ENCODE measurements at places on chromosomes 12 and 14.

- DNase-seq, result no peak
Observed at GRCh38 chr14:88324491-88324890, 1.4 kb upstream of the KCNK10 start.

- DNase-seq, result no peak
Observed at GRCh38 chr12:94770791-94771190, 120.4 kb upstream of the TMCC3 start.

- DNase-seq, result no peak
Observed at GRCh38 chr12:104455578-104456416, 951 bp upstream of the CHST11 start.

DNA sequence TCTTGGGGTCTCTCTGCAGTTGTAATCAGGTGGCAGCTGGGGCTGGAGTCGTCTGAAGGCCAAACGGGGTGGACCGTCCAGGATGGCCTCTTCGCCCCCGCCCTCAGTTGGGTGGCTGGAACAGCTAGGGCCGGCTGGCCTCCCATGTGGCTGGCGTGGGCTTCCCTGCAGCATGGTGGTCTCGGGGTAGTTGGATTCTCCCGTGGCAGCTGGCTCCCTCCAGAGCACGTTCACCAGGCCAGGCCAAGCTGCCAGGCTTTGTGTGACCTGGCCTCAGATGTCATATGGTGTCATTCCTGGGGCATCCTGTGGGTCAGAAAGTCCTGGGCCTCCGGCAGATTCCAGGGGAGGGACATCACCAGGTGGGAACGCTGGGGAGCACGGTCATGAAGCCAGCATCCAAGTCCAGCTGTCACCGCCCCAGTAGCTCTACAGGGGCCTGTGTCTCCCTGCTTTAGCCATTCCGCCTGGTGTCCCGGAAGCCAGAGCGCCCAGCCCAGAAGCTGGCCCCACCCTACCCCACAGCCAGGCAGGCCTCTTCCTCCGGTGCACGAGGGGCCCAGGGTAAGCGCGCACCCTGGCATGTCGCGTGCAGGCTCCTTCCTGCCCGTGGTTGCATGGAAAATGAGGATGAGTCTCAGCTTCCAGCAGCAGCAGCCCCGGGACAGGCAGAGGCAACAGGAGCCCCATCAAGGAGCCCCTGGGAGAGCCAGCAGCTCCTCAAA lies 1.3 kb upstream of the NUDT14 start:
- no peak for DNase-seq

GRCh38 chr12:103561174-103561573 lies 25.9 kb upstream of the STAB2 start:
- DNase-seq, result no peak

- no peak for DNase-seq
Observed at GRCh38 chr12:125324861-125325490, 259.7 kb downstream of the AACS start.

DNA sequence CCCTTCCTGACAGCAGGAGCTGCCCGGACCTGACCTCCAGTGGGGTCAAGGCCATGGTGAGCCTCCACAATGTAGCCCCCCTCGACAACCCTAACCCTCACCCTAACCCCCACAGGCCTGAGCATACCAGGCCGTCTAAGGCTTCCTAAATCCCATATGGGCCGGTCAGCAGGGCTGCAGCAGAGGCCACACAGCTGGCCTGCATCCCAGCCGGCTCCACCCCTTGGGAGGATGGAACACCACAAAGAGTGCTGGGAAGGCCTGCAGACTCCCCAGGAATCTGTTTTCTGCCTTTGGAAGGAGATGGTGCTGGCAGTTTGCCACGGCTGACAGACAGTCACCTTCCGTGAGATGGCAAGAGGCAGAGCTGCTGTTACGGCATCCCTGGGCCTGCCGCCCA lies 2.8 kb downstream of the TMEM179 start:
- DNase-seq, result no peak

DNA sequence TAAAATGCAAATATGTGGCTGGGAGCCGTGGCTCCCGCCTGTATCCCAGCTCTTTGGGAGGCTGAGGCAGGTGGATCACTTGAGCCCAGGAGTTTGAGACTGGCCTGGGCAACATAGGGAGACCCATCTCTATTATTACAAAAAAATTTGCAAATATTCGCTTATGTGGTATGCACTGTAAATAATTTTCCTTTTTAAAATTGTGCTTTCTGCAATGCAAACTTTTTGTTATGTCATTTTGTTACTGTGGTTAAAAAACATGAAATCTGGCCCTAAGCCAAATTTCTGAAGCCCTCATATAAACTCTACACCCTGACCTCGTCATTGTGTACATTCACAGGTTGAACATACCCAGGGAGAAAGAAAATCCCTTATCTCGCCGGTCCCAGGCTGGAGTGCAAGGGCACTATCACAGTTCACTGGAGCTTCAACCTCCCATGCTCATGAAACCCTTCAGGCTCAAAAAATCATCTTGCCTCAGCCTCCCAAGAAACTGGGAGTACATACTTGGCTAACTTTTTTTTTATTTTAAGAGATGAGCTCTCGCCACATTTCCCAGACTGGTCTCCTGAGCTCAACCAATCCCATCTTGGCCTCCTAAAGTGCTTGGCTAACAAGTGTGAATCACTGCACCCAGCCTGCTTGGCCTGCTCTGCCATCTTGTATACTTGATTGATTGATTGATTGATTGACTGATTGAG lies 24.7 kb downstream of the TRAPPC6B start:
- DNase-seq, result no peak

GRCh38 chr14:53113989-53114388 lies 39.1 kb downstream of the DDHD1 start:
- no peak for DNase-seq

- DNase-seq, result no peak
Observed at GRCh38 chr12:85260896-85261295, 19.1 kb upstream of the ALX1 start.

DNA sequence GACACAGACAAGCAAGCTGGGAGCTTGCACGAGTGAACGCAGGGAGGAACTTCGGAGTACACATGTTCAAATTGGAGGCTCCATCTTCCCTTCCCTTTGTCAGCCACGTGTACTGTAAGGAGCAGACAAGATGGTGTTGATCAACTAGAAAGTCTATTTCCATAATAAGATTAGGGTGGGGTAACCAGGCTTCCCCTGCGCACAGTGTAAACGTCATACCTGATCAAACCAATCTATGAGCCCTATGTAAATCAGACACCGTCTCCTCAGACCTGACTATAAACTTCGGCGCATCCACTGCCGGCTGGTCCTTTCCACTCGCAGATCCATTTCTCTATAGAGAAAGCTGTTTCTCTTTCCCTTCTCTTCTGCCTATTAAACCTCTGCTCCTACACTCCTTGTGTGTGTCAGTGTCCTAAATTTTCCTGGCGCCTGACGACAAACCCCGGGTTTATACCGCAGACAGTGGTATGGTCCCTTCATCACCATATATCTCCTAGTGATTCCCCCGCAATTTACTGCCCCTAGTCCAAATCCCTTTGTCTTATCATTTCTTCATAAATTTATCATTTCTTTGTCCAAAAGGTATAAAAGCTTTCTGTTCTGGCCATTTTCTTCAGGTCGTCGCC lies 7.5 kb upstream of the ETFBKMT start:
- no peak for DNase-seq

DNA sequence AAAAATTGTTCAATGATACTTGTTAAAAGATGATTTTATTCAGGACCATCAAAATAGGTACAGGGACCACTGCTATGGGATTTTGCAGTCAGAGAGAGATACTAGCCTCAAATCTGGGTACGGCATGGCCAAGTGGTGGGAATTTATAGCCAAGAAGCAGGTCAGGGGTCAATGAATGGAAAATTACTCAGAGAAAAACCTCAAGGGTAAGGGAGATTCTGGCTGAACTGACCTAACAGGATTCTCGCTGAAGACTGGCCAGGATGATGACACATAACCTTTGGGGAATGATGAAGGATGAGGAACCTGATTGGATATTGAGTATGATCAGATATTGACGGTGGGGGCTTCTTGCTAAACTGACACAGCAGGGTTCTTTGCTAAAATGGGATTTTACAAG lies 32.7 kb downstream of the DEPDC4 start:
- no peak for DNase-seq

GRCh38 chr14:65079768-65080167 lies 22.5 kb downstream of the MAX start:
- no peak for DNase-seq

- DNase-seq, result no peak
Observed at GRCh38 chr12:1173781-1174617, 183.0 kb downstream of the ERC1 start.

DNA sequence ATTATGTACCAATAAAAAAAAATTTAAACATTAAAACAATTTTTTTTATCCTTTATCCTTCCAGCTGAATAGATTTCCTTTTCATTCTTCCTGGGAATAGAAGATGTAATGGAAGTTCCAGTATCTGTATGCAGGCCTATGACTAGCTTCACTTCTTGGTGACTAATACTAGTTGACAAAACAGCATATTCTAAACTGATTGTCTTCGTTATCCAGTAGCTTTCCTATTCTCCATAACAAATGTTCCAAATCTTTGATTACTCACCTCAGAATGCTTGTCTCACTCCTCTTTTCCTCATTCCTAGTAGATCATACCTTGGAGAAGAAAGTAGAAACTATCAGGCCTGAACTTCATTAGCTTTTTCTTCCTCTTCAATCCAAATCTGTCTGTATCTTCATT lies 70.7 kb downstream of the PLEKHA5 start:
- no peak for DNase-seq

GRCh38 chr12:123829561-123829960 lies 67.5 kb downstream of the DNAH10 start:
- no peak for DNase-seq

- no peak for DNase-seq
Observed at GRCh38 chr14:33068626-33069025, 129.9 kb downstream of the NPAS3 start.

GRCh38 chr12:68121143-68121542 lies 38.4 kb downstream of the IFNG start:
- no peak for DNase-seq

DNA sequence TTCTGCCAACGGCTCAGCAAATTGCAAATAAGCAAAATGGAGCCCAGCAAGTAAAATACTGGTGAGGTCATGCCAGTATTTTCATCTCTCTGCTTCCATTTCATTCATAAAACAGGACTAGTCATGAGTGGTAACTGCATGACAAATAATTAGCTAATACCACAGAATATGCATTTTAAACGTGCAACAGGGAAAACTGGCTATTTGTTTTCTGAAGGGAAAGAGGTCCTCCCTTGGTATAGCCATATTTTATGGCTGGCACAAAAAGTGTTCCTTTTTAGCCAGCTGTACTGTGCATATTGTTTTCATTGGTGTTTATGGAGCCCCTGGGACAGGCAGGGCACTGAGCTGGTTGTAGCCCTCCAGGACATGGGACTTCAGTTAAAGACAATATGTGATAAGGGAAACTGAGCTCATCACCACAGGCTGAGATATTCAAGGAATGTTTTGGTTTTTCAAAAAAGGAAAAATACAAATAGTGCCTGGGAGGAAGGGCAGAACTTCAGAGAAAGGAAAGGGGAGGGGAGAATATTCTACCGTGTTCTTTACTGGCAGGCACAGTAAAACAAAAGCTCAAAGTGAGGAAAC lies 26.1 kb upstream of the FOXN3 start:
- DNase-seq, result no peak

DNA sequence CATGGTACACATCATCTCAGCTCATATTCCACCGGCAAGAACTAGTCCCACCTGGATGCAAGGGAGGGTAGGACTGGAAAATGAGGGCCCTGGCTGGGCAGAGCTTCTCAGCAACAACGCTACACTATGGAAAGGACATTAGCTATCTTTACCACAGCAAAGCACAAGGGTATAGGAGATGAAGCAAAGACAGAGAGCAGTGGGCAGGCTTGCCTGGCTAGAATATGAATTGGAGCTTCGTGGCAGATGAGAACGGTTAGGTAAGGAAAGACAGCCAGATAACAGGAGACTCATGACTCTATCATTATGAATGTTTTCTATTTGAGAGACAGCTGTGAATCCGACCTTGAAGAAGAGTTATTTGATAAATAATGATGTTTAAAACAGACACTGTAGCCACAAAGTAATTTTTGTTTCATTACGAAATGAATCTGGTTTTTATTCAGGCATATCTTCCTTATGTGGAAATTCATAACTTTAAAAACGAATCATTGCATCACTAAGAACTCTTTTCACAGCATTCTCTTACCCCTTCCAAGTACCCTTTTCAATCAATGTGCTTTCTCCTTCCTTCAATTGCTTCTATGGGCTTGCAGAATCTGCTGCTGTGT lies 59.1 kb upstream of the PCED1B start:
- DNase-seq, result no peak

- no peak for DNase-seq
Observed at GRCh38 chr14:98682033-98682432, 590.0 kb downstream of the BCL11B start.

- DNase-seq, result no peak
Observed at GRCh38 chr12:89648211-89648930, 60.3 kb downstream of the ATP2B1 start.

DNA sequence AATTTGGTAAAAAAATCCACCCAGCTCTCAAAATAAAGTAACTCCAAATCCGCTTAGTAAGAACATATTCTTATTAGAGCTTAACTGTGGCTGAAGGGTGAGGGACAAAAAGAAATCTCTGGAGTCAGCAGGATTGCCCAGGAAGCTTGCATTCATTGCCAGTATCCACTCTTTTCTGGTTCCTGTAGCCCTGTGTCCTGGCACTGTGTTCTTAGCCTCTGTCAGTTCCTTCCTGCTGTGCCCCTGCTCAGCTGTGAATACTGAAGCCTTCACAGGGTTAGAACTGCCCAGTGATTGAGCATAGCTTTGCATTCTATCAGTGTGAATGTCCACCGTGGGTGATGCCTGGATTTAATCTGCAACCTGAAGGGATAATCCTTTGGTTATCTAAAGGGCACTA lies 266.9 kb upstream of the PELI2 start:
- DNase-seq, result no peak

DNA sequence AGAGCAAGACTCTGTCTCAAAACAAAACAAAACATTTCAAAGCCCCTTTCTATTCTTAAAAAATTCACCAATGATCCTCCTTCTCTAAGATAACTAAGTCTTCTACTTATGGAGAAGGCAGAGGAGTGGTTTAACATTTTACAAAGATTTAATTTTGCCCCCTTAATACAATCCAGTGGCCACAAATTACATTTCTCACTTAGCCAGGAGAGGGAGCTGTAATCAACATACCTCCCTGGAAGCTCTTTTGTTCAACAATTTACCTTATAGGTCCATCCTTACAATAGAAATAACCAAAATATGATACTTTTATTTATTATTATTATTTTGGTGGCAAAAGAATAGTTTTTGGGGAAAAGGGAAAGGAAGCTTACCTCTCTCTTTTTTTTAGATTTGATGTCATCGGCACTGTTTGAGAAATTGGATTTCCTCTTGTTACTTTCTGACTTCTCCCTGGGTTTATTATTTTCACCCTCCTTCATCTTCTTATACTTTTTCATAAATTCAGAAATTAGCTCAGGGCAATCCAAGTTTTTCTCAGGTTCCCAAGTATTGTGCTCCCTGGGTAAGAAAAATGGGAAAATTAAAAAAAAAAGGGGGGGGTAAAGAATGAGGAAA lies 28.1 kb downstream of the CBX5 start:
- DNase-seq, result peak; percentile 60
